ENCODE measurements at places on chromosomes 4 and X.

- DNase-seq: no peak
Observed at GRCh38 chr4:82458729-82459128, 28.3 kb downstream of the ENOPH1 start.

GRCh38 chr4:39613093-39613656 is 25.5 kb downstream of the SMIM14 start:
- DNase-seq: no peak

DNA sequence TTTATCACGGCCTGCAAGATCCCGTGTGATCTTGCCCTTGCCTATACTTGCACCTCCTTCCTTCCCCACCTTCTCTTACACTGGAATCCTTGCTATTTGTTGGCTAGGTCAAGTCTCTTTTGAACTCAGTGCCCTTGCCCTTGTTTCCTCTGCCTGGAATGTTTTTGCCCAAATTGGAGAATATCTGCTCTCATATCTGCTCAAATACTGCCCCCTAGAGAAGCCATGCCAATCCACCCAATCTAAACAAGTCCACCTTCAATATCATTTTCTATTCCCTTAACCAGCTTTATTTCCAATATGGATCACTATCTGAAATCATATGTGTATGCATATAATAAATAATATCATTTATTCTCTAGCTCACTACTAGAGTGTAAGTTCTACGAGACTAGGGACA is 1044.2 kb upstream of the FTHL17 start:
- no peak for DNase-seq

GRCh38 chrX:96436105-96436504 is 248.5 kb upstream of the DIAPH2 start:
- DNase-seq: no peak

DNA sequence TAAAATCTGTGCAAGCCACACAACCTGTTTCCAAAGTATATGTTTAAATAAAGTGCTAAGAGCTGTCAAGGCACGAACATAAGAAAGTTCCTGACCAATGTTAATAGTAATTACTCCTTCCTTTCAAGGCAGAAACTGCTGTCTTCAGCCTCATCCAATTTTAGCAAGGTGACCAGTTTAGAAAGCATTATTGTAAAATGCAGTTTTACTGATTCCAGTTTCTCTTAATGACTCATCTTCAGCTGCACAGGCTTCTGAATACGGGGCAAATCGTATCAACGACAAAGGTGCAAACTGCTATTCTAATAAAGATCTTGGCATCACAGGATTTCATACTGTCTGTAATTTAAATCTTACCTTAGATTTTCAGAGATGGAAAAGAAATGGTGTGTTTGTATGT is 87.5 kb downstream of the PPP3CA start:
- no peak for DNase-seq

DNA sequence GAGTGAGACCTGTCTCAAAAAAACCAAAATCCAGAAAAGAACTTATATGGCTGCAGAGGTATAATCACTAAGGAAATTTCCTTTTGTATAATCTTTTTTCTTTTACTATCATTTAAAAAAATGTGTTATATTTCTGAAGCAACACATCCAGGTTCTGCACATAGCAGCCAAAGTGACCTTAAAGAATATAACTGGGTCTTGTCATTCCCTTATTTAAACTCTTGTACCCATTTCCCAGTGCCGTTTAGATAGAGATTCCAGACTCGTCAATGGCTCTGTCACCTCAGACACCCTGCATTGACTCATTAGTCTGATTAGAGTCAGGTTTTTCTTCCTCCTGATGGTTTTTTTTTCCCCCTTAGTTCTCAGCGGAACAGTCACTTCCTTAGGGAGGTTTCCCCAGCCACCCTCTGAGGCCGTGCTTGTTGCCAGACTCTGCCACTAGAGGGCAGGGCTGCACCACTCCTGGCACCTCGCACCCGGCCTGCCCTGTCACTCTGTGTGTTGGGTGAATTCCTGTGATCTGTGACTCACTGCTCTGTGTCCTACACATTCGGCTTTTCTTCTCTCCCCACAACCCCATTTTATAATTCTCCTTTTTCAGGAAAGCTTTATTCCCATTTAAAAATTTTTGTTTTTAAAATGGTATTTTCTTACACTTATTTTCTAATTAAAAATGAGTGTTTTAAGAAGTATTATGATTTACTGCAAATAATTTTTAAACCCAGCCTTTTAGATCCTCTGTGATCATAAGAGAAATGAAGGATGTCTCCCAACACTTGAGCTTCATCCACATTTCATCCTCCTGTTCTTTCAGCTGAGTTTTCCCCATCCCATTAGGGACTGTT is 32.1 kb downstream of the HTT start:
- peak; percentile 90 for DNase-seq

DNA sequence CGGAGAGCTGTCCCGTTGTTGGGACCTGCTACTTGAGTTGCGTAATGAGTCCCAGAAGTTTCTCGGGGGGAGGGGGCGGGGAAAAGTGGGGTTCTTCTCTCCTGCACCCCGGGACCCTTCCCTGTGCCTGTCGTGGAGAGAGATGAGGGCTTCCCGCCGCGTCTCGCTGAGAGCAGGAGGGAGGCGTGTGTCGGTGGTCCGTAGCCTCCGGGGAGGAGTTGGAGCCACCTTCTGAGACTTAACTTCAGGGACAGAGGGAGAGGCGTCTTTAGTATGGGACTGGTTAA is 698 bp downstream of the AFF1 start:
- no peak for DNase-seq

DNA sequence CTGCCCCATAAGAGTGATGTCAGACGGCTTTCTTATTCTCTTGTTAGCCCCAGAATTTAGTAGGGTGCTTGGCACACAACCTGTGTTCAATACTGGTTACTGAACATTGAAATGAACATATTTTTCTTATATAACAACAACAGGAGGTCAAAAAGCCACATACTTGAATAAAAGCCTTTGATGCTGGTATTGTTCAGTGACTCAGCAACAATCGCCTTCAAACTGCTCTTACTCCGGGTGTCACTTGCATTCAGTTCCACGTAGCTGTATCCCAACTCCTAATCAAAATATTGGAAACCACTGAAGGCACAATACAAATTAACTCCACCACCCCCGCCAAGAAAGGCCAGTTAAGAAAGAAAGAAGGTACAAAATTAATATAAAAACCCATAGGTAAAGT is 61.5 kb downstream of the RFC1 start:
- no peak for DNase-seq

DNA sequence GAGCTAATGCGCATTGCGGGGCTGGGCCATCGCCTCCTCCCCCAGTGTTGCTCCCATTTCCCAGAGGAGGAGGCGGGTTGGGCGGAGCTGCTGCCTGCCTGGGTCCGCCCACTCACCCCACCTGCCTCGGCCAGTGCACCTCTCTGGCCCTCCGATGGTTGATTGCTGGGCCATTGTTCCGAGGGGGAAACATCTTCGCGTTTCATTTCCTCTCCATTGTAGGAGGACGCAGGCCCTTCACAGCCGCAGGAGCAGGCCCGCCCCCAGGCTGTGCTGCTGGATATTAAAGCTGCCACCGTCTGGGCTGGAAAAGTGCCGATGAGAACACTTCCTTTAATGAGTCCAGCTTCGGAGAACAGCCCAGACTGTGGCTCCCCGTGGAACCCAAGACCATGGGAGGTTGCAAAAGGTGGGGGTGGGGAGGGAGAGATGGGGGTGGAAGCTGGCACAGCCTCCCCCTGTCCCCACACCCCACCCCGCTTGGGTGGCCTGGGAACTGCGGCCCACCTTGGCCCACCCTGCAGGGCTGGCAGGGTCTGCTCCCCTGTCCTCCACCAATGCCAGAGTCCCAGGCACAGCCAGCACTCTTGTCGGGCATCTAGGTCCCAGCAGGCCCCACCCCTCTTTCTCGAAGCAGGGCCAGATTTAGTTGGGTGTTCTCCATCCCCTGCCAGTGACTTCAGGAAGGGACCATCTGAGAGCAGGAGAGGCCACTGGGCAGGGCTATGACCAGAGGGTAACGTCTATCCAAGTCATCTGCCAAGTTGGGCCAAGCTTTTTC is 96.6 kb downstream of the ADRA2C start:
- no peak for DNase-seq

GRCh38 chr4:159280442-159281172 is 177.7 kb downstream of the RAPGEF2 start:
- DNase-seq: no peak

DNA sequence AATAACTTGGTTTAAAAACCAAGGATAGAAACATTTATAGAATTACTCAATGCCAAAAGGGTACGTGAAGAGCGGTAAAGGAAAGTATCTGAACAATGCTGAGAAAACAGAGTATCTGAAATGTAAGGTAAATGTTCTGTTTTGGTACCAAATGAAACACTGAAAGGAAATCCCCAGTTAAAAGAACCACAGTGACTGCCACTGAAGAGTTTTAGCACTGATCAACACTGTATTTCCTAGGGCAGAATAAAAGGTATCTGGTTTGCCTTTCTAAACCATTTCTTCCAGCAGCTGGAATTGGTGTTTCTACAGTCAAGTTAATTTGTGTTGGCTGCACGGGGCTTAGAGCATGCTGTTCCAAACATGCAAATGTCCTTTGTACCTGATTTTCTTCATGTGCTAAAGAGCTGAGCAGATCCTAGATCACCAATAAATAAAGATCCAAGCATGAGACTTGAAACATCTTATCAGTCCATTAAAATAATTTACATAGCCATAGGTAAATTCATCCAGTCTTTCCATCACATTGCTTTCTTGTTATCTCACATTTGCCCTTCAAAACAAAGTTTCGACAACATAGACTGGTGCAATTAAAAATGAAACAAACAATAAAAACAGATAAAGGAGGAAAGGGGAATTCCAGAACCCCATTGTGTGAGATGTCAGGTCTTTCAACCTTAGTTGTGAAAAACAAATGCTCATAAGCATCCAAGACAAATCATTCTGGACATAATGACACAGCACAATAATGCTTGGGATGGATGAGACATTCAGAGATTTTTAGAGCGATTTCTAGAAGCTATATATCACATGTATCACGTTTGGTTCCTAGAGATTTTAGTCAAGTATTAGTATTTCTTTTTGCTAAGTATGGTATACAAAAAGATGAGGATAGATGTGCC is 38.6 kb downstream of the MFAP3L start:
- DNase-seq: no peak

DNA sequence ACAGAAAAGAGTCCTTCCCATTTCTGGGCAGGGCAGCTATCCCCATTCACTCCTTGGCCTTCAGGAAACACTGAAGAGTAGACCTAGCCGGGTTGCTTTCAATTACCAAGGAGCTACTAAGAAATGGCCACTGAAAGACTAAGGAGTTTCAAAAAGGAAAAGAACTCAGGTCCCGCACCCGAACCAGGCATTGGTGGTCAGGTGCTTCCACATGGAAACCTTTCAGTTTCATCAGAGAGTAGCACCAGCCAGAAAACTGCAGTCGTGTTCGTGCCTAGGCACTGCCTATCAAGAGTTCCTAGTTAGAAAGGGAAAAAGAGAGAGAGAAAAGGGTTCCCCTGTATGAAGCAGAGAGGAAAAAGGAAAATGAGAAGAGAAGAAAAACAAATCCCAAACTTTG is 237.9 kb downstream of the KLHL4 start:
- DNase-seq: no peak

- DNase-seq: peak; percentile 19
Observed at GRCh38 chrX:41737065-41737464, 13.1 kb downstream of the GPR82 start.

- no peak for DNase-seq
Observed at GRCh38 chrX:20432746-20433387, 166.2 kb upstream of the RPS6KA3 start.
